ENCODE measurements at places on chromosomes 1 and 21.

DNA sequence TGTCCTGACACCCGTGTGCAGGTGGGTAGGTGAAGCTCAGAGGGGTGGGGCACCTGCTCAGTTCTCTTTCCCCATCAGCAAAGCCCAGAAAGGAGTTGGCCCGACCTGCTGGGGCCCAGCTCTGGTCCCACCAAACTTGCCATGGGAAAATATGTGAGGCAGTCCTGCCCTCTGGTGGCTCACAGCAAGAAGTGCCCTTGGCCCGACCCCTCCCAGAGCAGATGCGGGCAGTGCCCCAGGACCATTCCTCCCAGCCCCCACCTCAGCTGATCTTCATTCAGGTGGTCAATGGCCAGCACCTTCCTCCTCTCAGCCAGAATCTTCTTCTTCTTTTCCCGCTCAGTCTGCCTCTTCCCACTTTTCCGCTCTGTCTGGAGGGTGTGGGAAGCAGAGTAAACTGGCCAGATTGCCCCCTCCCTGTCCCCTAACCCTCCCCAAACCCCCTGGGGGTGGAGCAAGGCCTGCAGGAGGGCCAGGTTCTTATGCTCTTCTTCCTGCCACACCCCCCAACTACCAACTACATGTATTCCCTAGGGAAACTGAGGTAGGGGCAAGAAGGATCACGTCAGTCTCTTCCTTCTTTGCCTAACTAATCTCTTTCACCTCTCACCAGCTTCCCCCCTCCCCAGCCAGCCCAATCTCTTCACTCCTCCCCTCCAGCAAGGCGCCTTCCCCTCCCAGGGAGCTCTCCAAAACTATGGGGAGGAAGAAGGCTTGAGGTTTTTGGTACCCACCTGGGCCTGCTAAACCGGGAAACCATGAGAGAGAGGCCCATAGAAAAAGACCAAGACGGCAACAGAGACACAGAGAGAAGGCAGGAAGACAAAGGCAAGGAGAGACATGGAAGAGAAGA, 15.6 kb downstream of the TNNT2 start:
- peak; percentile 82 for DNase-seq

GRCh38 chr1:184212649-184213314, 161.3 kb downstream of the TSEN15 start:
- DNase-seq: peak; percentile 47

- DNase-seq: no peak
Measured at GRCh38 chr1:19307794-19308508, 4.0 kb downstream of the AKR7A2 start.

GRCh38 chr21:34319585-34319984, 44.2 kb upstream of the KCNE2 start:
- DNase-seq: no peak

DNA sequence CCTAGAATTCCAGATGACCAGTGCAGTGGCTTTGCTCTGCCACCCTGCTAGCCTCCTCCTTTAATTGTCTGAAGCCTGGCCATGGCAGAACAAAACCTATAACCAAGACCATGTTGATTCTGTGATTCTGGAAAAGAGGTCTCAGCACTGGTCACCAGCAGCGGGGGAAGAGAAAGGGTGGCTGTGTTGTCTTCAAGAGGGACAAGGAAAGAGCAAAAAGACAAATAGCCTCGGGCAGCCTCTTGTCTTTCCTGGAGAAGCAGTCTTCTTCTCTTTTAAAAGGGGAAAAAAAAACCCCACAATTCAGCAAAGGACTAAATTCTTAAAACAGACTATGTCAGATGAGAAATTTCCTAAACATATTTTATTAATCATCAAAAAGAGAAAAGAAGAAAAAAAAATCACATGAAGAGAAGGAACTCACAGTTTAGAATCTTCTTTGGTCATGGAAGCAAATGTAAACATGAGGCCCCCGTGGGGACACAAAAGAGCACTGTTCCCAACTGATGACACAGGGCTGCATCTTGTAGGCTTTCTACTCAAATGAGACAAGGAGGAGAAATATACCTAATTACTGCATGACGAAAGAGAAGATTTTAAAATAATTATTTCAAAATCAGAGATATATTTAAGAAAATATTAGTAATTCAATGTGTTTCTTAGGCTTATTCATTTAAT, 36.3 kb upstream of the RAP1GAP start:
- DNase-seq: no peak

GRCh38 chr1:153515504-153516394, 20.0 kb downstream of the S100A6 start:
- DNase-seq: no peak

GRCh38 chr1:163874070-163874469, 552.3 kb downstream of the NUF2 start:
- no peak for DNase-seq

DNA sequence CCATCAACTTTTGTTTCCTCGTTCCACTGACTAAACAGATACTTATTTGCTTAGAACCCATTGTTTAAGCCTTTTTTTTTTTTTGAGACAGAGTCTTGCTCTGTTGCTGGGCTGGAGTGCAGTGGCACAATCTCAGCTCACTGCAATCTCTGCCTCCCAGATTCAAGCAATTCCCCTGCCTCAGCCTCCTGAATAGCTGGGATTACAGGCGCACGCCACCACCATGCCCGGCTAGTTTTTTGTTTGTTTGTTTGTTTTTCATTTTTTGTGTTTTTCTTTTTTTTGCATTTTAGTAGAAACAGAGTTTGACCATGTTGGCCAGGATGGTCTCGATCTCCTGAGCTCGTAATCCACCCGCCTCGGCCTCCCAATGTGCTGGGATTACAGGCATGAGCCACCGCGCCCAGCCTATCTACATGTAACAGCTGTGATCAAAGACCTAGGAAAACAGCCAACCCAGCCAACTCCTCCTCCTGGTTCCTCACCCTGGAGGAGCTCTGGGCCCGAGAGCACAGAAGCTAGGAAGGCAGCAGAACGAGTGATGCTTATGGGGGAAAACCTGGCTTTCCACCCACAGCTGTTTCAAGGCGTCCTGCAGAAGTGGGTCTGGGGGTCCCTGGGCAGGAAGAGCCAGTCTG, 32.9 kb downstream of the KCNN3 start:
- no peak for DNase-seq

DNA sequence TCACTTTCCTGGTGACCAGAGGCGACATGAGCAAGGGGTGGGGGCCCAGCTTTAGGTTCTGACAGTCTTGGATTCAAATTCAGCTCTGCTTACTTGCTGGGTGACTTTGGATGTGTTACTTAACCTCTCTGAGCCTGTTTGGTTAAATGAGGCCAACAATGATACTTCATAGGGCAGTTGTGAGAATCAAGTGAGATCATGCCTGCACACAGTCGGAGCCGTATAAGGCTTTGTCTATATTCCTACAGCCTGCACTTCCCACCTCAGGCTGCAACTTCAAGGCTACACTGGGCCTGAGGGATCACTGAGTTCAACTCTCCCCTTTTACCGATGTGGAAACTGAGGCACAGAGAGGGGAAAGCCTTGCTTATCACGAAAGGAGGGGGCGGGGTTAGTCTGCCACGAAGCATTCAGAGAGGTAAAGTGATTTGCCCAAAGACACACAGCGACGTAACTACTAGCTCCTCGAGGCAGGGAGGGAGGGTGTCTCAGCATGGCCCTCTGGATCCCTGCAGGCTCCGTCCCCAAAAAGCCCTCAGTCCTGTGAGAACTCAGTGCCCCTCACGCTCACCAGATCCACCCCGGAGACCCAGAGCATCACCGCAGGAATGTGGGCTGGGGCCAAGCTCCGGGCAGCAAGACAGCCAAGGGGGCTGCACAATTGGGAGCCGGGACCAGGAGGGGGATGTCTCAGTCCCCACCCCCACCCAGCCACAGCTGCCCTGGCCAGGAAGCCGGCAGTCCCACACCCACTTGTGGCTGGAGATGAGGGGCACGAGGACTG, 25.0 kb downstream of the SDC3 start:
- no peak for DNase-seq

GRCh38 chr1:44020464-44020863, 10.8 kb downstream of the SLC6A9 start:
- no peak for DNase-seq

- DNase-seq: no peak
Measured at GRCh38 chr1:33661811-33662454, 189.5 kb downstream of the ZSCAN20 start.

DNA sequence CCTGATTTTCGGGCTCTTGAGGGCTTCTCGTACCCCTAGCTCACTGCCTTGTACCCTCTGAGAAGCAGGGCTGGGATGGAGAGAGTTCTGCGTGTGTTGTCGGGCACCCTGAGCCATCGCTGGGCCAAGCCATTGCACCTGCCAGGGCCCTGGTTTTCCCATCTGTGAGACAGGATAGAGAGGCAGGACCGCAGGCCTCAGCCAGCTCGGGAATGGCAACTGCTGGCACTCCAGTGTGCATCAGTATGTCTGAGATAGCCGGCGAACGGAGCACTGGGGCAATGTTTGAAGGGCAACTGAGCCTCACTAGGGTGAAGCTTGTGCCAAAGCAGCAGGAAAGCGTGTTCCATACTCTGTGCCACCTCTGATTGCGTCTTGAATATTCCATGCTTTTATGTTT, 66.9 kb downstream of the TENT5C start:
- no peak for DNase-seq

DNA sequence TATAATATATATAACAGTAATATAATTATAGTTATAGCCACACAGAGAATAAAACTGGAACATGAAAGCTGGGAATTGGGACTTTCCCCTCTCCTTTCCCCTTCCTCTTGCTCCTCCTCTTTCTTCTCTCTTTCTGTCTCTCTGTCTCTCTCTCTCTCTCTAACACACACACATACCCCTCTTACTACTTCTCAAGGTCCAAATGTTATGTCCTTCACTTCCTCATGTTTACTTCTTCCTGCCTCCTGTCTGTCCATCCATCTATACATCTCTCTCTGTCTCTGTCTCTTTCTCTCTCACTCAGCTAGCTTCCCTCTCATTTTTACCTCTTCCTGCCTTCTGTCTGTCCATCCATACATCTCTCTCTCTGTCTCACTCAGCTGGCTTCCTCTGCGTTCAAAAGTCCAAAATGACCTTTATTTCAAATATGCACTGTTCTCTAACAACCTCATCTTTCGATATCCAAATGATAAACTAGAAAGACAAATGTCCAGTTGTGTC, 261.1 kb downstream of the SIPA1L2 start:
- DNase-seq: no peak

DNA sequence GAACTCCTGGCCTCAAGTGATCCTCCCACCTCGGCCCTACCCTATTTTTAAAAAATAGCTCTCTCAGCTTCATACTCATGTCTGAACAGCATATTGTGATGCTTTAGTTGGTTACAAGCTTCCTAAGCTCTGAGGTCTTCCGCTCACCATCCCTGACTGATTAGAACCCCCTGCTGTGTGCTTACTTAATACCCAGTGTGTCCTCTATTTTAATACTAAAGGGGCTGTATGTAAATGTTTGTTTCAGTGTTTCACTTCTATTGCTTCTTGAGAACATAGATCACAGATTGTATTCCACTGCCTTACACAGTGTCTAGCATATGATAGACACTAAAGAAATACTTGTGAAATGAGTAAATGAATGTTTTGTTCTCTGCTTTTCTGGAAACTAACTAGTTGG, 29.8 kb downstream of the ZYG11B start:
- no peak for DNase-seq

DNA sequence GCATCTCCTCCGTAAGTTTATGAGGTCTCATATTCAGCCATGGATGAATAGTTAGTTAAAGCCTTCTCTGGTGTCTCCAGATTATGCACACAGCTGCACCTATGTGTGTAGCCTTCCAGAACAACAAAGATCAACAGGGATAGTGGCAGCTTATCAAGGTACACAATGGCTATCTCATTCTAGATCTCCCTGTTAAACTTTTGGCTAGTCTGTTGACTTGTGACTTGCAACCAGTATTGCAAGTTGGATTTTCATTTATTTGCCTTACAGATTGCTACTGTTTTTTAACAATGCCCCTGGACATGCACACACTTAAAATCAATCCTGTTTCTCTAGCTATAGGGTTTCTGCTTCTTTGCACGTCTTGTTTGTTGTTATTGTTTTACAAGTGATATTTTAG, 363.2 kb downstream of the OMA1 start:
- DNase-seq: no peak

- no peak for DNase-seq
Measured at GRCh38 chr1:175935566-175936115, 192.2 kb upstream of the TNR start.

- DNase-seq: no peak
Measured at GRCh38 chr1:63642901-63643300, 49.7 kb downstream of the PGM1 start.

DNA sequence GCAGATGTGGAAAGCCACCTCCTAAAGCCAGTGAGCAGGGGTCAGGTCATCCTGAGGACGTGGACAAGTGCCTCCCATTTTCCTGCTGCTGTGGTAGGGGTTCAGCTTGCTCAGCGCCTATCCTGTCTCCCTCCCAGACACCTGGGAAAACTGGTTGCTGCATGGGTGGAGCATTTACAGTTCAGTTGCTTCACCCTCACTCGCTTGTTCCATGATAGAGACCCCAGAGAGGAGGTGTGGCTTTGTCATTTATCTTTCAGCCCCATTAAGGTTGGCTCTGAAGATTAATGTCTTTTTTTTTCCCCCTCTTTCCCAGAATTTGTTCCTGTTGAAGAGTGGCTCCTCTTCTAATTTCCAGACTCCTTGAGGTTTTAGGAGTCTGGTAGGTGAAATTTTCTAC, 9.2 kb downstream of the VANGL1 start:
- no peak for DNase-seq

GRCh38 chr1:110280804-110281203, 58.4 kb upstream of the RBM15 start:
- DNase-seq: no peak

DNA sequence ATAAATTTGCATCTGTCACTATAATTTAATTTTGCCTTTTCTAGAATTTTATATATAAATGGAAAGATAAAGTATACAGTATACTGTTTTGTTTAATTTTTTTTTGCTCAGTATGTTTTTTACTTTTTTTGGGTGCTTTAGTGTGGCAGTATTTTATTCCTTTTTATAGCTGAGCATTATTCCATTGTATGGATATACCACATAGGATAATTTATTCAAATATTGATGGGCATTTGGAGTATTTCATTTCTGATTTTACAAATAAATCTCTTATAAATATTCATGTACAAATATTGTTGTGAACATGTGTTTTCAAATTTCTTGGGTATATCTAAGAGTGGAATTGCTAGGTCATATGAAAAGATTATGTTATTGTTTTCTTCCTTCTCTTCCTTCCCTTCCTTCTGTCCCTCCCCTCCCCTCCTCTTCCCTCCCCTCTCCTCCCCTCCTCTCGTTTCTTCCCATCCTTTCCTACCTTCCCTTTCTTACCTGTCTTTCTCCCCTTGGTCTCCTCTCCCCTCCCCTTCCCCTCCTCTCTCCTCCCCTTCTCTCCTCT, 18.5 kb downstream of the SLC35A3 start:
- no peak for DNase-seq

DNA sequence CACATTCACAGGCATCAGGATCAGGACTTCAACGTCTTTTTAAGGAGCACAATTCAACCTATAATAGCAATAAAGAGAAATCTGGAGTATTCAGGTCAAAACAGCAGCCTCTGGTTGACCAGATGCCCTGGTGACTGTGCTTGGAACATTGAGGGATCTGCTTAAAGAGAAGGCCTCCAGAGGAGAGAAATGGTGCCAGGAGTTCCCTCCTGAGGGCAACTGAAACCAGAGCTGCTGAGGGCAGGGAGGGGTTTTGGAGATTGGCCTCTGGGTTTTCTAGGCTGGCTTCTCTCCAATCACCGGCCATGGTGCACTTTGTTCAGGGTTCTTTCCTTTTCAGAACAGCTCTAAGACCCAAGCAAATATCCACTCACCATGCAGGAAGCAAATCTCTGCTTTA, 190.7 kb upstream of the KIAA0040 start:
- DNase-seq: no peak

GRCh38 chr1:76013206-76013581, 61.4 kb upstream of the ST6GALNAC3 start:
- DNase-seq: no peak
